ENCODE measurements at places on chromosomes 3 and 15.

- DNase-seq = no peak
Measured at GRCh38 chr3:195849322-195850074, 37.8 kb upstream of the MUC4 start.

GRCh38 chr3:50427217-50427616, 67.9 kb upstream of the TMEM115 start:
- no peak for DNase-seq

DNA sequence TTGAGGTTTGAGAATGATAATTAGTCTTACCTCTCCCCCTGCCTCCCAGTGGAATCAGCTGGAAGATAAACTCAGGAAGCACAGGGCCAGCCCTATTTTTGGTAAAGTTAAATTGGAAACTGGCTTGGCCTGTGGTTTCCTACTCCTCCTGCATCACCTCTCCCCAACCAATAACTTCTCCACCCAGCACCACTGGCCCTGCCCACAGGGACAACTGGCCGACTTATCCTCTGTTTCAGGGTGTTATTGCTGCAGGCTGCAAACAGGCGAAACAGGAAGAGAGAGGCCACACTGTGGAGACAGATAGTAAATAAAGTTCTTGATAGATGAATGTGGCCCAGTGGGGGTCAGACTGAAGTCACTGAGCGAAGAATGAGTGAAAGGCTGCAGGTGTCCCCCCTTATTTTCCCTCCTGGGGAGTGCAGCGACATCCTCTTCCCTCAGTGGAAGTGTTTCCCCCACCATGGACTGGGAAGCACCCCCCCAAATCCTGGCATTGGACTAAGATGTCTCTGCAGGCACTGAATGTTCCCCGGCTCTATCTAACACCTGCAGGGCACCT, 47.1 kb downstream of the PDIA5 start:
- no peak for DNase-seq

DNA sequence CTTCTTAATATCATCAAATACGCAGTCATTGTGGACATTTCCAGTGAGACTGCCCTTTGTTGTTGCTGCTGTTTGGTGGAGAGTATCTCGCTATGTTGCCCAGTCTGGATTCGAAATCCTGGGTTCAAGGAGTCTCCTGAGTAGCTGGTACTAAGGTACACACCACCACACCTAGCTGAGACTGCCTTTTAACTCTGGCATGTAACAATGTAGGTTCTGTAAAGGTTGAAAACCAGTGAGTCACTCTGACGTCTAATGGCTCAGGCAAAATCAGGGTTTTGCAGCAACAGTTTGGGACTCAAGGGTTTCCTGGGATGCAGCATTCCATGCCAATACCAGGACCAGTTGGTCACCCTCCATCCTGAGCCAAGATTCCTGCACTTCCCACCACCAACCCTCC, 52.2 kb downstream of the AQP9 start:
- DNase-seq = no peak

GRCh38 chr15:83276661-83277060, 7.8 kb downstream of the BNC1 start:
- no peak for DNase-seq

GRCh38 chr3:104145164-104145563, 1221.5 kb upstream of the ALCAM start:
- no peak for DNase-seq

DNA sequence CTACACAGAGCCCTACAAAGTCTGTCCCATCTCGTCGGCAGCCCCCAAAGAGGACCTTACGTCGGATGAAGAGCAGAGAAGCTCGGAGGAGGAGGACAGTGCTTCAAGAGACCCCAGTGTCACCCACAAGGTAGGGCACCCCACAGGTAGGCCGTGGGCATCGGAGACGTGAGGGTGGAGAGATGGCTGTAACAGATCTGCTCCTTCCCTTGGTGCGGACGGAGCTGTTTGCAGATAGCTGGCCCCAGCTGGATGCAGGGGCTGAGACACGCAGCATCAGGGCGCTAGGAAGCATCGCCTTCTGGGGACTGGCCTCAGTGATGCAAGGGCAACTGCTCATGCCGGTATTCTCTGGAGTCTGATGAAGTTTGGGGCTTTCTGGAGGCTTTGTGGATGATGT, 45.4 kb downstream of the FGD5 start:
- DNase-seq = no peak

GRCh38 chr15:52463638-52464037, 65.0 kb downstream of the MYO5A start:
- no peak for DNase-seq

Data from stimulated activated CD4-positive, alpha-beta T cell treated with anti-CD3 and anti-CD28 coated beads, Interleukin-15, amount 100 ng/mL, for 1 hour (primary cell).